ENCODE measurements at places on chromosomes 16 and 17.
A peak's percentile ranks its signal among the peaks of the same experiment; 100 is the strongest.

DNA sequence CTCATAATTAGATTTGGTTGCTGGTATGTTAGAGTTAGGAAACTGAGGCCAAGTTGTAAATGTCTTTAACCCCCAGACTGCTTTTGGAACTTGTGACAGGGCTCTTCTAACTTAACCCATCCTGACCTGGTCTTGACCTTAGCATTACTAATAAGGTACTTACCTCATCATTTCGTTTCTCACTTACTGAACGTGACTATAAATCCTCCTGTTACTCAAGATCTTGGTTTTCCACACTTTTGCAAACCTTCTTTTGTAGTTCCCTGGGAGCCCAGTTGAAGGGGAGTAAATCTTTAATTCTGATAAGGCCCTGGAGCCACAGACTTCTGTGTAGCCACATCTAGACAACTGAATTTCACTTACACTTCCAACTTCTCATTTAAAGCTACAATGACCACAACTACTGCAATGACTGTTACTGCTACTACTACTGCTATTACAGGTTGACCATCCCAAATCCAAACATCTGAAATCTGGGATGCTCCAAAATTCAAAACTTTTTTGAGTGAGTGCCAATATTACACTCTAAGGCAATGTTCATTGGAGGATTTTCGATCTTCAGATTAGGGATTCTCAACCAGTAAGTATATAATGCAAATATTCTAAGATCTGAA, 248.8 kb upstream of the TBX2 start:
- DNase-seq, result no peak

DNA sequence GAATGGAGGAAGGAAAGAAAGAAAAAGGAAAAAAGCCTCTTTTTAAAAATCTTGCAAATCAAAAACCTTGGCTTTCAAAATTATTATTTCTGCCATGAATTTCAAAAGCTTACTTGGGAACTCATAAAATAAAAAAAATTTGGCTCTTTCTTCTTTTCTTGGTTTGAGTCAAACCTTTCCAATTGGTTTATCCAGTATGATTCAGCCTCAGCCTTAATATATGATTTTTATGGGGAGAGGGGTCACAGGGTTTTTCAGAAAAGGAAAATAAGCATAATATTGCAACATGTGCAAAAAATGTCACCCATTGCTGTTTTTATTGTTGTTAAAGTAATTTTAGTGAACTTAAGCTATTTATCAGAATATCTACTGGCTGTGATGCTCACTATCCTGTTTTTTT, 31.2 kb upstream of the HAPSTR1 start:
- DNase-seq, result no peak

- DNase-seq, result no peak
These were observed 37.7 kb downstream of the ULK2 start for GRCh38 chr17:19830061-19830460.

GRCh38 chr16:73389085-73389484, 341.2 kb upstream of the ZFHX3 start:
- no peak for DNase-seq

DNA sequence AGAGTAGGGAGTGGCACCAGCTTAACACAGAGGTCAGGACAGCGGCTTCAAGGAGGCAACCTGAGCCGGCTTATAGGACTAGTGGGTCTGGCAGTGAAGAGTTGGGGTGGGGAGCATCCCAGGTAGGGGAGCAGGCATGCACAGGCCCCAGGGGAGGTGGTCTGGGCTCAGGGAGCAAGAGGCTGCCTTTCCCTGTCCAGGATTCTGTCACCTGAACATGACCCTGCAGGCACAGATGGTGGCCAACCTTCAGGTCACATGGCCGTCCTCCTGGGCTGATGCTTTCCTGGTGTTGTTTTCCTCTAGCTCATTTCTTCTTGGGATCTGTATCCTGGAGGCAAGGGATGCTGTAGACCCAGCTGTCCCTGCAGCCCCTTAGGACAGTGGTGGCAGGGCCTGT, 3.5 kb upstream of the MYO15A start:
- DNase-seq, result no peak

DNA sequence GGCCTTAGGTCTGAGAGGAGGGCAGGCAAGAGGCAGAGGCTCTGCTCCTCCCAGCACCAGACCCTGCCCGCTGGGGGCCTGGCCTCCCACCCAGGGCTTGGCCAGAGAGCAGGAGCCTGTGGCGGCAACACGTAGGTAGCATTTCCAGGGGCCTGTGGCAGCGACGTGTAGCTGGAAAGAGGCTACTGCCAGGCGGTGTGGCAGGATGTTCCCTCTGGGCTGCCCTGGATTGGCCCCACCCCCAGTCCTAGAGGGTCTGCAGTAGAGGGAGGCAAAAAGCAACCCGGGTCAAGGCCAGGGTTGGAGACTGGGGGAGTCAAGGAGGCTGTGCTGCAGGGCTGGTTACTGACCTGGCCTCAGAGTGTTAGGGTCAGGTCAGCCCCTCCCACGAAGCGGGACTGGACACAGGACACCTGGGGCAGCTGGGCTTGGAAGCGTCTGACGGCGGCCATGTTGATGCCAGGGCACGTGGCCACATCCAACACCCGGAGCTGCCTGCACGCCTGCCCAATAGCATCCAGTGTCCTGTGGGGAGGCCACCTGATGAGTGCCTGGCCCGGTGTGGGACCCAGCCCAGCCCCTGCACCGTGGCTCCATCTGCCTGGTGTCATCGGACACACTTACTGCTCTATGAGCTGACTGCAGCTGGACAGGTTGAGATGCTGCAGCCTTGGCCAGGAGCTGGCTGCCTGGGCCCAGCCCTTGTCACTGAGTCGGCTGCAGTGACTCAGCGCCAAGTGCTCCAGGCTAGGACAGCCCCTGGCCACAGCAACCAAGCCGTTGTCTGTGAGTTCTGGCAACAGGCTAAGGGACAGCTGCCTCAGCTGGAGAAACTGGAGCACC, 8.5 kb downstream of the ELMO3 start:
- DNase-seq, result no peak

GRCh38 chr17:44661835-44662234, 5.6 kb downstream of the MEIOC start:
- DNase-seq, result no peak

GRCh38 chr17:48102798-48103715, 1.8 kb upstream of the CBX1 start:
- DNase-seq, result peak; percentile 14

- DNase-seq, result no peak
These were observed 1.7 kb downstream of the COPS3 start for GRCh38 chr17:17279316-17279715.

DNA sequence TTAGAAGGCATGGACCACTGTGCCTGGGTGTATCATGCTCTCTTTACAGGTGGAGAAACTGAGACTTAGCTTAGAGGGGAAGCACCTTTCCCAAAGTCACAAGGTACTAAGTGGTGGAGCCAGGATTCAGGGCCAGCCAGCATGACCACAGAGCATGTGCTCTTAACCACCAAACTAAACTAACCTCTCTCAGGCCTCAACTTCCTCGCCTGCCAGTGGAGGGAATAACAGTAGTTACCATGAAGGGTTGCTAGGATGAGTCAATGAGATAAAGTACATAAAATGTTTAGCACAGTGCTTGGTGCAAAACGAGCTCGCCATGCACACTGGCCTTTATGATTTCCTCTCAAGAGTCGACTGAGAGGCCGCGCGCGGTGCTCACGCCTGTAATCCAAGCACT, 6.4 kb upstream of the MYO1C start:
- no peak for DNase-seq

- DNase-seq, result no peak
These were observed 39.9 kb upstream of the SSTR5 start for GRCh38 chr16:1032607-1033006.
